ENCODE measurements at places on chromosomes 2 and 18.

GRCh38 chr2:130870779-130871178 lies 34.1 kb downstream of the ARHGEF4 start:
- no peak for DNase-seq

DNA sequence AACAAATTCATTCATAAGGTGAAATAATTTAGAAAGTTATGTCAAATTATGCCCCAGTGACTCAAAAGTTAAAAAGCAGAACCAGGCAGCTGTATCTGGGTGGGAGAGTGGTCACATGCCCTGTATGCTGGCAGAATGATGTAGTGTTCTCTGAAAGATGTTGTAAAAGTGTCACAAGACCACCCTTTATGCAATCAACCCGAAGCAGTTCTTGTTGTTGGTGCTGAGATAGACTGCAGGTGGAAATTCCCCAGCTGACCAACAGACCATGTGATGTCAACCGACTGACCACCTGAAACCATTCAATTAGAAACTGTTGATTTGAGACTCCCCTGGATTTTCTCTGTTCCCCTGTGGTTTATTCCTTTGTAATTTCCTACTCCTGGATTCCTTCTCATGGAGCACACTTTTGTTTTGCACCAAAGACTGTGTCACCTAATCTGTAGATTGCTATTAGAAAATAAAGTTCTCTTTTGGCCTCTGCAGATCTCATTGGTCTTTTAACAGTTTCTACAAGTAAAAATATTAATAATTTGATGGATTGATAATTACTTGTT lies 1341.3 kb upstream of the LRRTM1 start:
- no peak for DNase-seq

DNA sequence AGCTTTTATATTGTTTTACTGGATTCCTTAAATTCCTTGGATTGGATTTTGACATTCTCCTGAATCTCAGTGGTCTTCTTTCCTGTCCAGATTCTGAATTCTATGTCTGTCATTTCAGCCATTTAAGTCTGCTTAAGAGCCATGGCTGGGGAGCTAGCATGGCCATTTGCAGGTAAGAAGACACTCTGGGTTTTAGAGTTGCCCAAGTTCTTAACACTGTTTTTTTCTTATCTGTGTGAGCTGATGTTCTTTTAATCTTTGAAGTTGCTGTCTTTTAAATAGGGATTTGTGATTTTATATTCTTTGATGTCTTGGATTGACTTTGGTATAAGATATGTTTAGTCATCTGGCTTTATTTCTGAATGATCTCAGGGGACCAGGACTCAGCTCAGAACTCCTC lies 677.2 kb downstream of the CCDC85A start:
- no peak for DNase-seq

DNA sequence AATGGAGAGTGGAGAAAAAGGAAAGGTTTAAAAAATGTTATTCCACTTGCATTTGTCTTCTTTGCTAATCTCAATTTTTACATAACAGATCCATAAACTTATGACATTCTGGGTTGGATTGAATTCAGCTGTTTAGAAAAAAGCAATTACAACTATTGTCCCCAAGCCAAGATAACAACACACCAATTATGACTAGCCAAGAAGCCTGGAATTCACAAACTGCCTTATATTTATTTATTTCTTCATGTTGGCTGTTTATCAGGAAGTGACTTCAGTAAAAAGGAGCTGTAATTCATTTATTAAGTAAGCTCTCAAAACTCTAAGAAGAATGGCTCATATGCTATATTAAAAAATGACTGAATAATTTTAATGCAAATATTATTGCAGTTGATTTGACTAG lies 137.4 kb downstream of the CALCRL start:
- DNase-seq, result no peak

DNA sequence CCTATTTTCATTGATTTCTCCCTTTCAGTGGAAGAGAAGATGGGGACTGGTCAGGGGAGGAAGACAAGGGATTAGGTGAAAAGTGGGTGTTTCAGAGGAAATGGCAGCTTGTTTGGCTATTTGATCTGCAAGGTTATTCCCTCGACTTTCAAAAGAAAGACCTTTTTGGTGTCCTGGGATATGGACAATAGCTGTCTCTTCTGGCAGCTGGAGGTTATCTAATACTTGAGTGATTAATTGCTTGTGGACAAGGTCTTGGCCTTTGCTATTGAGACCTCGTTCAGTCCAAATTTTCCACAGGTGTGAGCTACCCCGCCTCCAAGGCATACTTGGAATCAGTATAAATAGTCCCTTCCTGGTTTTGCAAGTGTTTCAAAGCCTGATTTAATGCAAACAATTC lies 33.3 kb upstream of the TRAPPC8 start:
- no peak for DNase-seq
